ENCODE measurements at places on chromosomes 1 and 21.

DNA sequence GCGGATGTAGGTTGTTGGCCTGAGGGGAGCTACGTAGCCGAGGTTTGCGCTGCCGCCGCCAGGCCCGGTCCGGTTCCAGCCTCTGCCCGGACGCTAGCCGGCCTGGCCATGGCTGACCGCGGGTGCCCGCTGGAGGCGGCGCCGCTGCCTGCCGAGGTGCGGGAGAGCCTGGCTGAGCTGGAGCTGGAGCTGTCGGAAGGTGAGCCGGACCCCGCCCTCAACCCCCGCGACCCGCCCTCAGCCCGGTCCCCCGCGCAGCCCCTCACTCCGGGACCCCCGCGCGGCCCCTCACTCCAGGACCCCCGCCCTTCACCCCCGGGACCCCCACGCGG, 299 bp downstream of the DIP2A start:
- DNase-seq: no peak

GRCh38 chr1:215040190-215040589, 42.3 kb upstream of the KCNK2 start:
- DNase-seq: no peak

GRCh38 chr1:97196825-97197516, 475.4 kb downstream of the PTBP2 start:
- DNase-seq: no peak

GRCh38 chr1:178541829-178542553, 29.1 kb downstream of the TEX35 start:
- DNase-seq: no peak

DNA sequence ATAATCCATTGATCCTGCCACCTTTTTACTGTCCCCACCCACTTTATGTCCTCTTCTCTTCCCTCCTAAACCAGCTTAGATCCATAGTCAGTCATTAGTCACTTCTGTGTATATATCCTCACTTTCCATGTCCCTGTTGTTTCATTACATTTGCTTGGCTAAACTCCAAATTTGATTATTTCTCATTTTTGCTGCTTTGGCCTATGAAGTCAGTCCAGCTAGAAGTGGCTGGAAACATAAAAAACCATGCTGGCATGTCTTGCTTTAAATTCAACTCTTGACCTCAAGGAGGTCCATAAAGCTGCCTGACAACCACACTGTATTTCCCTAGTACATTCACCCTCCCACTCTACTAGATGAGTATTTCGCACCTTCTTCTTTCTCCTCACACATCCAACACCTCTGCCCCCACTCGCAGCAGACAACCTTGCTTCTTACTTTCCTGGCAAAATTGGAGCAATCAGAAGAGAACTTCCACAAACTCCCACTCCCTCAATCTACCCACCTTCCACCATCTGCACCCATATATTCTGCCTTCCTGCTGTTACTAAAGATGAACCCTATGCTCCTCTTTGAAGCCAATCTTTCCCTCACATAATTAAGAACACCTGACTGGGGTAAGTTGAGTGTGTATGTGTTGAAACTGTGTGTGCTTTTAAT, 72.1 kb downstream of the ZNF648 start:
- no peak for DNase-seq

GRCh38 chr1:234469376-234469775, 9.6 kb downstream of the TARBP1 start:
- DNase-seq: no peak

GRCh38 chr1:209522826-209523225, 60.7 kb upstream of the CAMK1G start:
- no peak for DNase-seq

GRCh38 chr21:34865400-34866241, 183.5 kb downstream of the RUNX1 start:
- DNase-seq: no peak

DNA sequence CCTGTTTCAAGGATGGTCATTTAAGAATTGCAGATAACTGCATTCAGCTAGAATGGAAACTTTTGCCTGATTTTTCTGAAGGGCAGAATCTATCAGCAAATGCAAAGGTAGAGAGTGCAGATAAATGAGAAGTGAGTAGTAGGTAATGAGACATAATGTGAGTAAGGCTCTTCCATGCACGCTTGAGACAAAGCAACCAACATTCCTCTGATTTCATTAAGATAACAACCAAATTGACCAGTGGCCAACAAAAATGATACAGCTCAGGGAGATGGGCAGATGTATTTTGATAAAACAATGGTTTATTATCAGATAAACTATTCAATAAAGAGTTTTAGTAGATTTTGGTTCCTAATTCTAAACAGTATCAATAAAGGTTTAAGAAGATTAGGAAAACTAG, 404.4 kb upstream of the PBX1 start:
- no peak for DNase-seq

DNA sequence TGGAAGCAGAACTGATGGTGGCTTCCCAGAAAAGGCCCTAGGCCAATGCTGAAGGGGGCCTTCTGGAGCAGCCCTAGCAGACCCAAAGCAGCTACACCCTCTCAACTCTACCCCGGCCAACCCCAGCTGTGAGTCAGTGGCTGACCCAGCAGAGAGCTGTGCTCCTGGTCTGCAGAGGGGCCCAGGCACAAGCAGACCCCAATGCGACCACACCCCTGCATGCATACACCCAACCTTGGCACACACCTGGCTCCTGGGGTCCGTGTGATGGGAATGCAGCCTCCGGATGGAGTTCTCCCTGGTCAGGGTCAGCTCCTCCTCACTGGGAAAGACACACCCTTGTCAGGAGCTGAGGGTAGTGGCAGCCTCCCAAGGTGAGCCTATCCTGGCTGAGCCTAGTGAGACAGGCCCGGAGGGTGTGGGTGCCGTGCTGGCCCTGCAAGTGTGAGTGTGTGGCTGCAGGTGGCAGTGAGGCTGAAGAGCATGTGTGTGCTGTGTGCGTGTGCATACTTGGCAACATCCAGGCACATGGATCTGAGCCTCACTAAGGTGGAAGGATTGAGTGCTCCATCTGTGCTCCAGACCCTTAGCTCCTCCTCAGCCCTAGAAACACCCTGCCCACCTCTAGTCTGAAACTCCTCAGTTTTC, 3.9 kb upstream of the ARHGAP30 start:
- no peak for DNase-seq

DNA sequence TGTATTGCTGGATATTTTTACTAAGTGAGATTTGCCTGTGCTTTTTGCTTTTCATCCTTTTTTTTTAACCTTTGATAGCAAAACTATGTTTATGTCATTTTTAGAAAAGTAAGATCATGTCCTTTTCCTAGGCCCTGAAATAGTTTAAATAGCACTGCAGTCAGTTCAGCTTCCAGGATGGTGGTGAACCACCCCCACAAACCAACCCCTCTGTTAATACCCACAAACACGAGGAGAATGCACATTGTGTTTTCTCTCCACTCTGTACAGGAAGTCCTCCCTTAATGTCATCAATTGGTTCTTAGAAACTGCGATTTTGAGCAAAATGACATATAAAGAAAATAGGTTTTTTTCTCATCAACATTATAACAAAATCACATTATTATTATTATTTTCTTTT, 117.7 kb upstream of the DSCAM start:
- no peak for DNase-seq

DNA sequence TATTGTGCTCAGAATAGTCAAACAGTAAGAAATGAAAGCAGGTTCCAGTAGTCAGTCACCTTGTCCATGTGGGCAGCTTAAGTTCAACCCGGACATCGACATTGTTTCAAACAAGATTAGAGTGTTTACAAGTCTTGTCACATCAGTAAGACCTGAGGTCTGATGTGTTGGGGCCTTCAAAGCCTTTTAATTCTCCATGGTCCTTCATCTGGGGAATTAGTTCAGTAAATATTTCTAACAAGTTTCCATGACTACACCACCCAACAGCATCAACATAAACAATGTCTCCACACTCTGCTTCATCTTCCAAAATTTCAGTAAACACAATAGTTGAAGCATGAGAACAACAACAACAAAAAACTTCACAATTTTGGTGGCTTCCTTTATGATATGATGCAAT, 15.1 kb upstream of the ADORA1 start:
- no peak for DNase-seq

DNA sequence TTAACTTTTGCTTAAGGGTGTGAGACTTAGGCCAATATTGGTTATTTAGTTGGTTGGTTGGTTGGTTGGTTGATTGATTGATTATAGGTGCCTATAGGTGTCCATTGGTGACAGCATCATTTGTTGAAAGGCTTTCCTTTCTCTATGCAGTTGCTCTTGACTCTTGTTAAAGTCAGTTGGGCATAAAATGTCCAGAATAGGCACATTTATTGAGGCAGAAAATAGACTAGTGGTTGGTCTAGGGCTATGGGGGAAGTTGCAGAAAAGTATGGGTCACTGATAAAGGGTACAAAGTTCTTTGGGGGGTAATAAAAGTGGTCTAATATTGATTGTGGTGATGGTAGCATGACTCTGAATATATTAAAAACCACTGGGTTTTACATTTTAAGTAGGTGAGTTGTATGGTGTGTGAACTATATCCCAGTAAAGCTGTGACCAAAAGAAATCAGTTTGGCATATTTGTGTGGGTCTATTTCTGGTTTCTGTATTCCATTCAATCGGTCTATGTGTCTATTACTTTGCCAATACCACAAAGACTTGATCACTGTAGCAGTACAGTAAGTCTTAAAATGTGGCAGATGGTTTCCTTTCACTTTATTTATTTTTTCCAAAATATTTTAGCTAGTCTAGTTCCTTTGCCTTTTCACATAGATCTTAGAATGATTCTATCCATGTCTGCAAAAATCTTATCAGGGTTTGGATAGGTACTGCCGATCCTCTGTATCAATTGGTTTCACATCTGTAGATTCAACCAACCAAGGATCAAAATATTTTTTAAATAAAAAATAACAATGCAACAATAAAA, 63.0 kb downstream of the ATP1A1 start:
- no peak for DNase-seq

DNA sequence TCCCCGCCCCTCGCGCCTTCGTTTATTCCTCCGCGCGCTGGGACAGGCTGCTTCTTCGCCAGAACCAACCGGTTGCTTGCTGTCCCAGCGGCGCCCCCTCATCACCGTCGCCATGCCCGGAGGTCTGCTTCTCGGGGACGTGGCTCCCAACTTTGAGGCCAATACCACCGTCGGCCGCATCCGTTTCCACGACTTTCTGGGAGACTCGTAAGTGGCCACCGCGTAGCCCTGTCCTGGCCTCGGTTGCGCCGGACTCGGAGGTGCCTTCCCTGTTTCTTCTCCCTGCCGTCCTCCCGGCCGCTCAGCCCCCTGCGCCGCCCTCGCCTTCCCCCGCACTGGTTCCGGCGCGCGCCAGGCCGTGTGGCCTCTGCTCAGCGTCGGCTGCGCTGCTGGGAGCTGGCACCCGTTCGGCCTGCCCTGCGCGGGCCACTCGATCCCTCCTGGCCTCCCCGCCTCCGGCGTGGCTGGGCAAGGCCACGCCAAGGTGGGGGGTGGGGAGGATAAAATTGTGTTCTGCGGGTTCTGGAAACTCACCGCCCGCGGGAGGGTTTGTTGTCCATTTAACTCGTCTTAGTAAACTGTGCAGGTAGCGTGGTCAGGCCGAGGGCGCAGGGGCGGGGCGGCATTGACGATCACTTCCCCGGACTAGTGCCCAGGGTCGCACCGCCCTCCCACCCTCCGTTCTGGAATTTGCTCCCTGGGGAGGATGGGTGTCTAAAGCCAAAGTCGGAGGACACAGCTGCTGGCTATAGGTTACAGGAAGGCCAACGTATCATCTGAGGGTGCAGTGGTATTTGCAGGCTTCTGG, at the start of gene PRDX6:
Gene PRDX6 (plus strand): TSS at position 50 of the 808 bp plus-strand sequence. CDS start 63 bp downstream, at position 113.
- DNase-seq: no peak

DNA sequence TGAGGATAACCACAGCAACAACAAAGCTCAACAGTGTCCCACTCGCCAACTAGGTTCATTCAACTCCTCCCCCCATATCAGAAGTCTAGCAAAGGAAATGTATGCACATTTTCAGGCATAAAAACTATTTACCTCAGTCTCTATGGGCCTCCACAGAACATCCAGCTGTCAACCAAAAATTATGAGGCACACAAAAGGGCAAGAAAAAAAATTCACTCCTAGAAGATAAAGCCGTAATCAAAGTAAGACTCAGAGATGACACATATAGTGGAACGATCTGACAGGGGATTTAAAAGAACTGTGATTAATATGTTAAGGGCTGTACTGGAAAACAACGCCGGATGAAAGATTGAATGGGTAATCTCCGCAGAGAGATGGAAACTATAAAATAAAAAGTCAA, 158.7 kb downstream of the NTPCR start:
- DNase-seq: no peak

DNA sequence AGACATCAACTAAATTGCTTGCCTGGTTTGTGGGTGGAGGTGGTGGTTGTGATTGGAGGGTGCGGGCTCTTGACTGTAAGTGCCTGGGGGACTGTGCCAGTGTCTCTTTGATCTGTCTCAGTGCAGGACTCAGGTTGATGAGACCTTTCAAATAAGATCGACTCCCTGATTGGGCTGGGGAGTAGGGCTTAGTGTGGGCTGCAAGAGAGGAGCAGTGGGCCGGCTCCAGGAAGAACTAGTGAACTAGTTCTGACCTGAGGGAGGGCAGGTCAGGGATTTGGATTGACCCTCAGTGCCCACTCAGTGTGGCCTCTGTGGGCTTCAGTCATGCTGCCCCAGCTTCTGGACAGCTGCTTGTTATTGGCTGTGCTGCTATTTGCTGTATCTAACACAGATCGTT, 130.6 kb upstream of the CACNA1E start:
- DNase-seq: no peak

DNA sequence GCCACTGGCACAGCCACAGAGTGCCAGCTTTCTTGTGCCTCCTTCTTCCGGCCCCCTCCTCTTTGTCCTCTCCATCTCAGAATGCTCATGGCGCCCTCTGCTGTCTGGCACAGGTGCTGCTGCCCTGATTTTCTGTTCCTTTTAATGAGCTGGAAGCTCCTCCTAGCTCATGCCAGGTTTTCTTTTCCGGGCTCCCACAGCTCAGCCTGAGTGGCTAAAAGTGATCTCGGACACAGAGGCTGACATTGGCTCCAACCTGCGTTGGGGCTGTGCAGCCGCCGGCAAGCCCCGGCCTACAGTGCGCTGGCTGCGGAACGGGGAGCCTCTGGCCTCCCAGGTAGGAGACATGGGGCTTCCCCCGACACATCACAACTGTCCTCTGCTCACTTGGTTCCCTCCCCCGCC, 18.7 kb downstream of the CNTN2 start:
- DNase-seq: peak; percentile 14

DNA sequence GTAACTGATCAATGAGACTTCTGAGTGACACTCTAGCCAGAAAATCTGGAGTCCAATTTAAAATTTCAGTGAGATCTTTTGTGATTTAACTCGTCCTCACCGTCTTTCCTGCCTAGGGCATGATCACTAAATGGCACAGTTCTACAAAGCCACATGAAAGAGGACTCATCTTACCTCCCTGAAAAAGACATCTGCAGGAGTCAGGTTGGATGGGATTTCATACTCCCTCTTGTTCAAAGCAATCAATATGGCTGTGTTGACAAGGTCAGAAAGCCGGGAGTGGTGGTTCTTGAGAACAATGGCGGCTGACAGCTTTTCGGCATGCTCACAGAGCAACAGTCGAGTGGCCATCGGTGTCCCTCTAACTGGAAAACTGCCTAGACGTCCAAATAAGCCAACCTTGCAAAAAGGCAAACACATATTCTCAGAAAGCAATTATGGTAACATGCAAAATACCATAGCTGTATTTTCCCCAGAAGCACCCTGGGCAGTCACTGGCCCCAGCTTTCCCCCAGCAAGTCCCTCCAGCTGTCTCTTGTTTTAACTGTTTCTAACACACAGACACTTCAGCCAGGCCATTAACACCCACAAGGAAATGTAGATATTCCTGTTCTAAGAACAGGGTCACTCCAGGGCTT, 36.6 kb upstream of the ACTA1 start:
- no peak for DNase-seq

GRCh38 chr1:170407581-170407980, 124.4 kb upstream of the GORAB start:
- DNase-seq: no peak
